ENCODE measurements at places on chromosomes 12 and 14.
A peak's percentile ranks its signal among the peaks of the same experiment; 100 is the strongest.

DNA sequence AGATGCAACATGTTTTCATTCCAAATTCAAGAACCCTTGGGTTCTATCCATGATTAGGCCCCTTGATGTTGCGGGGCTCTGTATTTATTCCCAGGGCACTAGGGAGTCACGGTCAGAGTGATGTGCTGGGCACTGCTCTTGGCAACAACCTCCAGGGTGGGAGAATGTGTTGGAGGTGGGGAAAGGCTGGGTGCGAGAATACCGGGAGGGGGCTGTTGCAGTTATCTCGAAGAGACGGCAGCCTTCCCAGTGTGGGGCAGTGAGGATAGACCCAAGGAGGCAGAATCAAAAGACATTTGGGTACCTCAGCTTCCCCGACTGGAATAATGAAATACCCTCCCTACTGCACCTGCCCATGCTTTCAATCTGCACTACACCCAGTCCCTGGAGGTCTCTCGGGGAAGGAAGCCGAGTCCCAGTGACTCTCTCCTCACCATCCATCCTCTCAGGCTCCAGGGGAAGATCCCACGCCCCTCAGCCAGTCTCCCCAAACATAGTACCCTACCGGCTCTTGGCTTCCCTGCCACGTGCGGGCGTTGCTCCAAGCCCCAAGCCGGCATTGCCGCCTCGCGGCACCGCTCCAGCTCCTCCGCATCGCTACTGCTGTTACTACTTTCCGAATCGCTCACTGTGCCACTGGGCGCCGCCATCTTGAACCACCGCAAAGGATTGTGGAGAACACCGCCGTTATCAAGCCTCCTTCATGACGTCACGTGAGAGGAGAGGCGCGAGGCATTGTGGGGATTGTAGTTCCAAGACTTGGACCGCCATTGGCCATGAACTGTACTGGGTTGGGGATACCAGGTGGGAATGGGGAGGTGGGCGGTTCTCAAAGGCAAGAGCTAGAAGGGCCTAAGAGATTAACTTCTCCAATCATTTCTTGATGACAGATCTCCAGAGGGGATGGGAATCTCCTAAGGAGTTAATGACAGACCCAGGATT lies at the start of gene C12orf43:
Gene C12orf43, minus strand, starts transcription at position 663 of the 942 bp plus-strand sequence. Its CDS starts 13 bp downstream, at position 650.
- peak; percentile 86 for DNase-seq

DNA sequence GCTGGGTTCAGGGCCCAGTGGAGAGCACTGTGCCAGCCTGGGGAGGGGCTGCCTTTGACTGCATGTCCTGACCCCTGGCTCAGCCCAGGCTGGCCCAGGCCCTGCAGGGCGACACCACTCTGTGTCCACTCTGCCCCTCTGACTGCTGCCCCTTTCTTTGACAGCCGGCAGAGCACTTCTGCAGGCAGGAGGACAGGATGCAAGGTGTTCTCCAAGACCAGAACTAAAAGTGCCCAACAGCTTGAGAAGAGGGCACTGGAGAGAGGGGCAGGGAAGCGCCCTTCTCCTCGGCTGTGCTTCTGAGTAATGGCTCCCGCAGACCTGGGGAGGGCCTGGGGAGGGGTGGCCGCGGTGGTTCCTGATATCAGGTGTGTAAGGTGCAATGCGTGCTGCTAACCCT lies 72.7 kb downstream of the WDR20 start:
- no peak for DNase-seq

GRCh38 chr14:67539116-67539515 lies 6.0 kb downstream of the PLEKHH1 start:
- DNase-seq = no peak

- no peak for DNase-seq
These were observed 61.1 kb downstream of the TPH2 start for GRCh38 chr12:71999795-72000194.

DNA sequence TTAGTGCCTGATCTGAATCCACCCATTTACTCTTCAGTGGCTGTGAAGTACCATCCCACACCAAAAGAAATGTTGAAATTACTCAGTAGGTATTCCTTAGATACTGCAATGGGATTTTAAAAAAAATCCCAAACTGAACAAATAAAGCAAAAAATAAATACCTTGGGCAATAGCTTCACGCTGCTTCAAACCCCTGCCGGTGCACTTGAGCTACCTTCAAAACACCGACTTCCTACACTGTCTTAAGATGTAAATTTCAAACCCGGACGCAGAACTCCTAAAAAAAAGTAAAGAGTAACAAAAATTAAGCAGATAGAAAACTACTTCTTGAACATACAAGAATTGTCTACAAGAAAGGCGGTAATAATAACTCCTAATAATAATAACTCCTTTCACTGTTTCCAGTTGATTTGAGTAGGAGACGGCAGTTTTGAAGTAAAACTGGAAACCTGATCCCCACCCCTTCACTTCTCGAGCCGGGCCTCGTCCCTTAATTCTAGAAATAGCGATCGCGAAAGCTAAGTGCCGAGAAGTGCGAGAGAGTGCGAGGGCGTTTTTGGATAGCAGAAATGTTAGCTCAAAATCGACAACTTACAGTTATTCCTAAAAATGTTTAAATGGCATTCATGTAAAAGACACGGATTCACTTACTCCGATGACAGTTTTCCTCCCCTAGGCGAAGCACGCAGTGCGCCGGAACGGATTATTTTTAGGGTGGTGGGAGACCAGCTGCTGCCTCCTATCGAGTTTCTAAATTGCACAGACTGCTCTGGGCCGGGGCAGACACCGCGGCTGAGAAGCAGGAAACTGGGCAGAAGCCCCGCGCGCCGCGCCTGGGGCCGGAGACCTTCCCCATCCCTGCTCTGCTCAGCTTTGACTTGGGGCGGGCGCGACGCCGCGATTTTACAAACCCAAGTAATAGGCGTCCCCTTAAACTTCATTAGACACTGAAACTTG lies at the start of gene ABCC9:
Gene ABCC9, minus strand, starts transcription at position 878 of the 957 bp plus-strand sequence. CDS start 4,752 bp downstream, outside the sequence.
- no peak for DNase-seq

DNA sequence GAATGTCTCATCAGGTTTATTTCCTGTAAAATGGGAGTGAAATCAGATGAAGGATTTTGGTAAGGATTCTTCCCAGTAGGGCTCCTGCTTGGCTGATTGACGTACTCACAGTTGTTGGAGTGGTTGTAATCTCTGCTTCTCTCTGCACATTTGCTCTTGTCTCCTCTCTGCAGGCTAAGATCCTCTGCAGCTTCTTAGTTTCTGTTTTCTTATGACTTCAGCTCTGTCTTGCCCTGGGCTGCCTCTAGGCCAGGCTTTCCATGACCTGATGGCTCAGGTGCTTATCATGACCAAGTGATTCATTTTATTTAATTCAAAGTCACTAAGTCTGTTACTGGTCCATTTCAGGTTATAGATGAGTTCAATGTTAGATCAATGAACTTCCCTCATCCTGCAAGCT lies 394.5 kb upstream of the DDHD1 start:
- no peak for DNase-seq

GRCh38 chr14:29853272-29853671 lies 74.4 kb downstream of the PRKD1 start:
- DNase-seq = no peak

DNA sequence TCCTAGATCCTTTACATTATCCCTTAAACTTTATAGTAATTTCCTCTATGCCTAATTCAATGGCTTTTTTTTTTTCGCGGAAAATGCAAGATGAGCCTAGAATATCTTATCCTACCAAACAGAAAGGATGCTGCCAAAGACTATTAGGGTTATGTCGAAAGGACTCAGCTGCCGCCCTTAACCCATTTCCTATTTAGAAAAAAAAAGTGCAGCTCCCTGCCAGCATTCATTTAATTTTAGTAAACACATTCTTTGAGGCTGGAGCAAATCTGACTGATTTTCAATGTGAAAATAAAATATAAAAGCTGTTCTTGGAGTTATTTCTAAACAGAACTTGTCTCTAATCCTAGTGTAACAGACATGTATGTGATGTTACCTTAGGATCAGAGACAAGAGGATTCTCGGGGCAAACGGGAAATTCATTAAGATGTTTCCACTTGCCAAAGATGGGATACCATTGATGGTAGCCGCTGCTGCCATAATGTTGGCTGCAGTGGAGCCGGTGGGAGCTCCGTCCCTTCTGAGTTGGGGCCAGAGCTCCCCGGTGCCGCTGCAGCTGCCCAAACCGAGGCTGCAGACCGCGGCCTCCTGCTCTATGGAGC lies 8.2 kb upstream of the A2M start:
- no peak for DNase-seq

DNA sequence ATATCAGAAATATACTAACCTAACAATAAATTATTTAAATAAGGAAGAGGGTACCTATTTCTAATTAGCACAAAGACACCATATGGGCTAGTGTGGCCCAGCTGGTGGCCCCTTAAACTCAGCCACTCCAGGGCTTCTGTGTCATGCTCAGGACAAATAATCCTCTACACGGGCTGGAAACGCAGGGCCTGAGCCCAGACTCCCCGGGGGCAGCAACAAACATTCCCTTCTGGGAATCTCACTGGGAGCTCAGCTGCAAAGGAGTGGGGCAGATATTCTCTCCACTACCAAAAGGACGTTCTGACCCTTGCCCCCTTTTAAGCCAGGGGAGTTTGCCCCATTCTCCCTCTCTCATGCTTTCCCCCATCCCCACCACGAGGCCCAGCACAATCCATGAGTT lies 43.7 kb upstream of the ELK3 start:
- no peak for DNase-seq

DNA sequence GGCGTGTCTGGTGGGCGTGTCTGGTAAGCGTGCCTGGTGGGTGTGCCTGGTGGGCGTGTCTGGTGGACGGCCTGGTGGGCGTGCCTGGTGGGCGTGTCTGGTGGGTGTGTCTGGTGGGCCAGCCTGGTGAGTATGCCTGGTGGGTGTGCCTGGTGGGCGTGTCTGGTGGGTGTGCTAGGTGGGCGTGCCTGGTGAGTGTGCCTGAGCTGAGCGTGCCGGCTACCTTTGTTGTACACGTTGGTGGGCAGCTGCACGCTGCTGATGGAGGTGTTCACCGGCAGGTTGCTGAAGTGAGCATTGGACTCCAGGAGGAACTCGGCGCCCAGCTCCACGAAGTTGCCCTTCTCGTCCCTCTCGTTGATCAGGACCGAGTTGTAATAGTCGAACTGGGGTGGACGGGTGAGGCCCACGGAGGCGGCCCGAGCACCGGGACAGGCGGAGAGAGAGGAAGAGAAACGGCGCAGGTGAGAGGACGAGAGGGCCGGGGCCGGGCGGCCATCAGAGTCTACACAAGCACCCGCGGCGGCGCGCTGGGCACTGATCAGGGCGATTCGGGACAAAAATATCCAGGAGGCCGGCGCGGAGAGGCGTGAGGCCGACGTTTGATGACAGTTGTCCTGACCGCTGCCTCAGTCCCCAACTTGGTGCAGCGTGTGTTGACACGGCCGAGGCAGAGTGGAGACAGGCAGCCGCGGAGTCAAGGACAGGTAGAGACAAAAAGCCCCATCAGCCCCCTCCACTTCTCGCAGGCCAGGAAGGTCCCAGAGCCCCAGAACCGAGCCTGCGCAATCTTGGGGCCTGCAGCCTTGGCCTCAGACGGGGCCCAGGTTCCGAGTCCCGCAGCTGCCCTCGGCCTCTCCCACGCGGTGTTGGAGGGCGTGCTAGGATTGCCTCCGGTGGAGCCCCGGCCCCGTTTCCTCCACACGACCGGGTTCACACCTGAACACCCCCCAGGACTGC lies 10.5 kb downstream of the CACNA2D4 start:
- peak; percentile 34 for DNase-seq

DNA sequence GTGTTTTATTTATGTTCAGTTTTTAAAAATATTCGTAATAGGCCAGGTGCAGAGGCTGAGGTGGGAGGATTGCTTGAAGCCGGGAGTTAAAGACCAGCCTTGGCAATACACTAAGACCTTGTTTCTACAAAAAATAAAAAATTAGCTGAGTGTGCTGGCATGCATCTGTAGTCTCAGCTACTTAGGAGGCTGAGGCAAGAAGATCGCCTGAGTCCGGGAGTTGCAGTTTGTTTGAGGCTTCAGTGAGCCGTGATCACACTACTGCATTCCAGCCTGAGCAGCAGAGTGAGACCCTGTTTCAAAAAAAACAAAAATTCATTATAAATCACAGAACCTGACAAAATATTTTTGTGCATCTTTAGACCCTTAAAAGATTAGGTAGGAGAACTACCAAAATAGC lies 240.1 kb upstream of the ARHGAP5 start:
- DNase-seq = no peak

- no peak for DNase-seq
These were observed 96.8 kb downstream of the IPO8 start for GRCh38 chr12:30598889-30599288.

DNA sequence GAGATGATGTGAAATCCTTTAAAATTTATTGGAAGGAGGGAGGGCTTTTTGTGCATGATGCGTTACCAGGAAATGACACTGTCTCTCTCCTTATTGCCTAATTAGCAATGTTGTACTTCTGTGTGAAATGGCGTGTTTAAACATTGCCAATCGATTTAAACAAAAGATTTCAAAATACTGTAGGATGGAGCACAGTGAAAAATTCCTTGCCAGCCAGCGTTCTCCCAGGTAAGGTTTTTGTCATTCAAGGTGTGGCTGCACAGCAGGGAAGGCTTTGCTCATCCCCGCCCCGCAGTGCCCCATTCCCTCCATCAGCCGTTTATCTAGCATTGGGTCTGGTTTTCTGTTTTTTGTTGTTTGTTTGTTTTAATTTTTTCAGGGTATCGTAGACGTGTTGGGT lies 137.3 kb downstream of the CACNA1C start:
- no peak for DNase-seq

GRCh38 chr14:34985740-34986139 lies 2.9 kb downstream of the SRP54 start:
- DNase-seq = no peak

GRCh38 chr14:91119556-91120311 lies 5.9 kb downstream of the DGLUCY start:
- DNase-seq = no peak

DNA sequence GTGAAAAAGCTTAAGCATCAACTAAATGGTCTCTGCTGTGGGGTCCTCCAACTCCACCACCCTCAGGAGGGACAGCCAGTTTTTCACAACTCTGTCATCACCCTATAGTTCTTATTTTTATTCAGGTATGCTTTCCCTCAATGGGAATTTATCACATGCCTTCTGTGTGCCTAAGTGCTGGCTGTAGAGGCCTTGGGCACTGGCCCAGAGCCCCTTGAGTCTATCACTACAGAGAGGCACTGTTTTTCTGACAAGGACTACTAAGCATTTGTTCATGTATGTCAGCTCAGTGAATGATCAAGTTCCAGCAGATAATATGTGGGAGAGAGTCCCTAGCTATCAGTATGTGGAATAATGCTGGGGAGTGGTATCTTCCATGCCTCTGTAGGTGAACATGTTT lies 463.9 kb downstream of the NPAS3 start:
- DNase-seq = no peak
